ENCODE measurements at places on chromosomes 1 and 21.

GRCh38 chr1:229086686-229087085, 184.2 kb upstream of the RAB4A start:
- DNase-seq = no peak

DNA sequence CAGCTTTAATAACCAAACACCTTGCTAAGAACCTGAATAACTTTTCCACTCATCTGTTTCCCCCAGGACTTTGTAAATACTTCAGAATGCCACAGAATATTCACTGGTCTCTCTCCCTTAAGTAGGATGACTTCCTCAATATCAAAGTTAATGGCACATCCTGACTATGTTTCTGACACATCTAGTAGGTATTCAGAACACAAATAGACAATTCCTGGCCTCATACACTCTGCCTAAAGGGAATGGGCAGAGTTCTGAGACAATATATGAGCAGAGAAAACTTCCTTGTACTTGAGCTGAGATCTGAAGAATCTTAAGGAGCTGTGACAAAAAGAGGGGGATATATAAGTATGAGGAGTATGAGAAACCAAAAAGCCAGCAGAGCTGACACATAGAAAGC, 34.8 kb downstream of the ANKRD13C start:
- no peak for DNase-seq

DNA sequence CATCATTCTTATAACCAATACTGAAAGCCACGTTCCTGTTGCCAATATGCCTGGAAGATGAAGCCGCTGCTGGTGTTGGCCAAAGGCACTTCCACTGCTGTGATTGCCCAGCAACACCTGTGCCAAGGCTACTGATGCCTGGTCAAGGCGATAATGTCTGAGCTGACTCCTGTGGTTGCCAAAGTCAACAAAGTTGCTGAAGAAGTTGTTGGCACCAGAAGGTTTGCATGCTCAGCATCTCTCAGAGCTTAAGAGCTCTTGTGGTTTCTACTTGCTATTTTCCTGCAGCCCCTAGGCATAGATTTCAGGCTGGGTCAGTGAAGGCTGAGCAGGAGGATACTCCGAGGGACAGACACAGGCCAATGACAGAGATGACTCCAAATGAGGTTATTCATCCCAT, 63.4 kb upstream of the RAB3GAP2 start:
- DNase-seq = no peak

DNA sequence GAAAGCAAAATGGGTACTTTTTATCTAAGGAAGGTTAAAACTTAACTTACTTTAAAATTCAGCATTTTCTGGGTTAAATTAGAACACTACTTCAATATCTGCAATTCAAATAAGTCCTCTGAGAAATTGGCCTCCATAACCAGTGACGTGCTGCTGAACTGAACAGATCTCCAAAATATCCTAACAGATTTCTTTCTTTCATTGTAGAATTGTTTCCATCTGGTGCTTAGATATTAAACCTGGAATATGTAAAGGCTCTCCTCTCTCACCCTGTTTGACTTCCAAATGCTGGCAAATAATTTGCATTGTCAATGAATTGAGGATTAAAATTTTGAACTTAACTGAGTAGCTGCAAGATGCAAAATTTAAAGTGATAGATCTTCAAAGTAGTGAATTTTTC, 316.9 kb upstream of the CXADR start:
- no peak for DNase-seq

DNA sequence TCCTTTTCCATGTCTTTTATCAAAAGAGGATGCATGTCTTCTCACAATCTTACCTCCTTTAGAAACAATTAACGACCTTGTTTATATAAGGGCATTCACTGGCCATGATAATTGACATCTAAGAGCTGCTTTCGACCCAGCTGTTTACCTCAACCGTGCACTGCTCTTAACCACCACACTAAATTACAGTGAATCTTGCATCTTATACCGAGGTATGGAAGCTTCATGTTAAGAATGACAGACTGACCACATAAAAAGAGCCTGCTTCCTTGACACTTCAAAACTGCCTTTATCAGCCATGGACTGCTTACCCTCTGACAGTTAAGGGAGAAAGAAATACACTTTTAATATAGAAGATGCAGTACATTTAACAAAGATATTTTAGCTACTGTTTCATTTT, 301.7 kb upstream of the LYPLAL1 start:
- no peak for DNase-seq

GRCh38 chr1:18557621-18558465, 72.8 kb upstream of the PAX7 start:
- DNase-seq = peak; percentile 10

DNA sequence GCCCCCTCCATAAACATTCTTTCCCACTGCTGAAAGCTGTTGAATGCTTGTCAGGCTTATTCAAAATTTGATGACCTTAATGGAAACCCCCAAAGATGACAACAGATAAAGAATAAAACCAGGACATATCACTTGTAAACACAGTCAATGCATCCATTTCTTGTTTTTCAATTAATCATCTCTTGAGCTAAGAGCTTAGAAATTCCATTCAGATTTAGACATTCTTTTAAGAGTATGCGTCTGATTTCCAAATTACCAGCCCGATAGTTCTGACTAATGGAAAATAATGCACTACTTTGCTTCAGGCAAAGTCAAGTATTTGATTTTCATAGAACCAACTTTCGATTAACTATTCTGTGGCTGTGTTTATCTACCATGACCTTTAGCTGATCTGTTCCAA, 100.6 kb upstream of the RUNX1 start:
- DNase-seq = no peak

- no peak for DNase-seq
These were observed 3.2 kb downstream of the DDR2 start for GRCh38 chr1:162635418-162635817.

- no peak for DNase-seq
These were observed 18.4 kb downstream of the CCT3 start for GRCh38 chr1:156319664-156320063.

DNA sequence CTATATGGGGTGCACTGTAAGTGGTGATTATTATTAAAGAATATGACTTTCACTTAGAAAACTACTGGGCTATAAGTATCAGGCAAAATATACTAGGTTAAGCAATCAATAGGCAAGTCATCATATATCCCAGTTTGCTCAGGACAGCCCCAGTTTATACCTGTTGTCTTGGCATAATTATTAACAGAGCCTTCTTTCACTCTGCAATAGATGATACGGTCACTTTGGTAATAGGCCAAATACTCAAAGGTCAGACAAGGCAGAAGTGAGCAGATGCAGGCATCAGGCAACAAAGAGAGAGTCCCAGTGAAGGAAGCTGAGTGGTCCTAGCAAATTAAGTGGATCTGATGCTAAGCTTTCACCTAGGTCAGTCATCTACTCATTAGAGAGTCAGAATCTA, 599.9 kb downstream of the LMO4 start:
- DNase-seq = no peak

GRCh38 chr1:221394011-221394544, 347.8 kb downstream of the DUSP10 start:
- no peak for DNase-seq

- no peak for DNase-seq
These were observed 149.6 kb downstream of the LMO4 start for GRCh38 chr1:87478231-87478630.

- DNase-seq = no peak
These were observed 460 bp upstream of the ADORA1 start for GRCh38 chr1:203126866-203127665.

DNA sequence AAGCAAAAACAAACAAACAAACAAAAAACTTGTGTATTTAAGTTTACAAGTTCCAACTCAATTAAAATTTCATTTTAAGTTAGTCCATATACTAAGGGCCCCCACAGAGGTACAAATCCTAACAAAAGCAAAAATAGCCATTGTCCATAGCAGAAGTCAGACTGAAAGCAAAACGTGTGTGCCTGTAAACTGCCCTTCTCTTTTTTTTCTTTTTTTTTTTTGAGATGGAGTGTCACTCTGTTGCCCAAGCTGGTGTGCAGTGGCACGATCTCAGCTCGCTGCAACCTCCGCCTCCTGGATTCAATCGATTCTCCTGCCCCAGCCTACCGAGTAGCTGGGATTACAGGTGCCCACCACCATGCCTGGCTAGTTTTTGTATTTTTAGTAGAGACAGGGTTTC, 11.6 kb upstream of the IFNGR2 start:
- no peak for DNase-seq

DNA sequence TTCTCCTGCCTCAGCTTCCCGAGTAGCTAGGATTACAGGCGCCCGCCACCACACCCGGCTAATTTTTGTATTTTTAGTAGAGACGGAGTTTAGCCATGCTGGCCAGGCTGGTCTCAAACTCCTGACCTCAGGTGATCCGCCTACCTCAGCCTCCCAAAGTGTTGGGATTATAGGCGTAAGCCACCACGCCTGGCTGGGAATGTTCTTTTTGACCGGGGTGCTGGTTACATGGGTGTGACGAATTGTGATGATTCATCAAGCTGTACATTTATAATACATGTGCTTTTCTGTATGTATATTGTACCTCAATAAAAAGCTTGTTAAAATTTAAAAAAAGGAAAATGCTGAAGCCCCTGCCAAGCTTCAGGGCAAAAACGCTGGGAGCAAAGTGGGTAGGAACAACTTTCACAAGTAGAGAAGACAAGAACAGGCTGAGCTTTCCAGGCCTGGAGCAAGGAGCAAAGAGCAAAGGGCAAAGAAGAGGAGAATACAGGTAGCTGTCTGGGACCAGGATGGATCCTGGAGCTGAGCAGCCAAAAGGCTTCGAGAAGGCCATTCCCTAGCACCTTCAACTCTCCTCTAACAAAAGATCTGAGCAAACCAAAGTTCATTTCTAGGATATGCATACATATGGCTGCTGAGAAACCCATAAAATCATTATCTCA, 20.5 kb upstream of the YRDC start:
- DNase-seq = no peak

DNA sequence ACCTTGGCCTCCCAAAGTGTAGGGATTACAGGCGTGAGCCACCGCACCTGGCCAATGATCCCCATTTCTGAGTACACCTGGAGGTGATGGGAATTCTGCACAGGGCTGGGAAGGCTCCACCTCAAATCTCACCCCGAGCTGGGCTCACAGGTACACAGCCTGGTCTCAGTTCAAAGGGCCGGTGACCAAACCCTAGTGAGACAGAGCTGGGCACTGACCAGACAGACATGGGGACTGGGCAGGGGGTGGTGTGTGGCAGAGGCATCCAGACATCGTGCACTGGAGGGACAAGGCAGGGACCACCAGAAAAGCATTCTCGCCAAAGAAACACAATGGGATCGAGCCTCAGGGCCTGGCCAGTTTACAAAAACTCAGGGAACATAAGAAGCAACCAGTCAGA, 17.2 kb downstream of the LSS start:
- DNase-seq = no peak

GRCh38 chr1:58390091-58390490, 156.4 kb downstream of the OMA1 start:
- no peak for DNase-seq

GRCh38 chr1:84504580-84505492, 1.4 kb upstream of the SPATA1 start:
- DNase-seq = no peak

DNA sequence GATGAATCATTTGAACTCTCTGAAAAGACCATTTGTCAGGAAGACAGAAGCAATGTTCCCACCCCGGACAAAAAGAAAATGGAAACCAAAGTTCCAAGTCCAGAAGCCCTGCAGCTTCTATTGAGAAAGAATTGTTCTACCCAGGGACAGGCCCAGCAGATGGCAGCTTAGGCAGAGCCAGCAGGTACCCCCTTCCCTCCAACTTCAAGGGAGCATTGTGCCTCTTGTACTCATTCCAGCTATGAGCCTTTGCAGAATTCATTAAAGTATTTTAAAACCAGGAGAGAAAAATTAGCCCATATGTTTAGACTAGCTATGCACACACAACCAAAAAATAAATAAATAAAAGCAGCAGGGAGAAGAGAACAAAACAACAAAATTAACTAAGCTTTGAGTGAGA, 85.2 kb upstream of the KCND3 start:
- no peak for DNase-seq

GRCh38 chr1:66013371-66013770, 220.7 kb downstream of the PDE4B start:
- no peak for DNase-seq

- no peak for DNase-seq
These were observed 226.6 kb downstream of the KCNH1 start for GRCh38 chr1:210907251-210907805.

GRCh38 chr1:209387969-209388329, 195.6 kb upstream of the CAMK1G start:
- DNase-seq = no peak

- DNase-seq = no peak
These were observed 36.0 kb downstream of the F5 start for GRCh38 chr1:169550294-169550693.

GRCh38 chr1:155052439-155053395, 1.6 kb downstream of the ADAM15 start:
- no peak for DNase-seq

DNA sequence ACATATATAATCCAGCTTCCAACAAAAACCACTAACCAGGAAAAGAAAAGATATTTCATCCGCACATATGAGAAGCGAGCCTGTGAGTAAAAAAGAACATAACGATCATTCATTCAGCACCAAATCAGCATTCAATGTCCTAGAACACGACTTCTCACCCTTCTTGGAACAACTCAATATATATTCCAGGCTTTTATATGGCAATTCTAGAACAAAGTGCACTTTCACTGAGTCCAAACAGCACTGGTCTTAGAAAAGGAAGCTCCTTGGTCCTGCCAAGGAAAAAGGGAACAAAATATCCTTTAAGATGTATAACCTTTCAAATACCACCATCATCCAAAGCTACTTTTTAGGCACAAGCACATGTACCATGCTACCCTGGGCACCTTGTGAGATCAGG, 44.5 kb downstream of the RPL5 start:
- no peak for DNase-seq

GRCh38 chr1:212107481-212107880, 71.9 kb downstream of the DTL start:
- DNase-seq = no peak

GRCh38 chr1:213057264-213058059, 6.4 kb downstream of the RPS6KC1 start:
- DNase-seq = no peak

- no peak for DNase-seq
These were observed 10.4 kb upstream of the LHX8 start for GRCh38 chr1:75123756-75124155.
